ENCODE measurements at places on chromosomes 5 and 9.

GRCh38 chr5:88888848-88889188, 5.8 kb upstream of the MEF2C start:
- no peak for DNase-seq

DNA sequence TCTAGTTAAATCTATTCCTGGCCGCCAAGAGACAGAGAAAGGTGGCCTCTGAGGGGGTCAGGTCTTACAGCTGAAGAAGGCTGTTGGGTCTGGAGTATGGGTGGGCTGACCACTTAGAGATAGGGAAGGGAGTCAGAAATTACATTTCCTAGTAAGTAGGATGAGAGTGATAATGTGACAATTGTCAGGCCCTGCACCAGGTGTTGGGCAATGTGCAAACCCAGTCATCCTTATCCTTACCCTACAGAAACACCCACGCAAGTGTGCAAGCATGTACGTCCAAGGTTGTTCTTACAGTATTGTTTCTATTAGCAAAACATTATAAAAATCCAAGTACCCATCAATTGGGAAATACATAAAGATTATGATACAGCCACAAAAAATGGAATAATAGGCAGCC, 9.5 kb downstream of the SPAAR start:
- DNase-seq, result no peak

DNA sequence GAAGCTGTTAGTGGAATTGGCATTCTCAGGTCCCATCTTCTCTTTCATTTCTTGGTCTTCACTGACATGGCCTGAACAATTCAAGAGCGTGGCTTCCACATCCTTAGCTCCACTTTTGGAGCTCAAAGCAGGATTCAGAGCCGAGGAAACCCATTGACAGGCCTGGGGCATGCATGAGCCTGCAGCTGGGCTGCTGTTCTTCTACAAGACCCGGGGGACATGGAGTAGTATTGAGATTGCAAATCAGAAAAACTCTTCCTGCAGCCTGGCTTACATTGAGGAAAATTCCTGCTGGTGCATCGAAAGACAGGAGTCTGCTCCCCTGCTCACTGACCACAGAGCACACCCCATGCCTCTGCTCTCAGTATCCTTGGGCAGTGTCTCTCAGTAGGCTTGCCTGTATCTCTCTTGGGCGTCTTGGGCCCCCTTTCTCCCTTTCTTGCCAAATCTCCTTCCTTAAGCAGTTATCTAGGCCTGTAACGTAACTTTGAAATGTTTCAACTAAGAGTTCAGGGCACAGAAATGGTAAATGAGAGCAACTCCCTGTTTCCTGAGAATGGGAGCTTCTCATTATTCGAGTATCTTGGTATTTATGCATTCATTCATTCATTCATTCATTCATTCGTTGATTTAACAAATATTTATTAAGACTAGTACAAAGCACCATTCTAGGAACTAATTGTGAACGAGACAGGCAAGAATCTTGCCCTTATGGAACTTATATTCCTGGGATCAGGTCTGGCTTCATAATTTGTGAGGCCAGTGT, 603.6 kb upstream of the CLINT1 start:
- no peak for DNase-seq

- DNase-seq, result no peak
Measured at GRCh38 chr5:91119981-91120850, 262.9 kb downstream of the ARRDC3 start.

Measured in Panc1 (cell line).